Right renal cortex interstitium (tissue), 3 donors: ENCODE measurements at places on chromosomes 7 and 10. TPM values are rescaled to one million over a fixed set of nuclear protein-coding genes. Genes with fewer than 3 reads are reported as not detected.

GRCh38 chr7:105600720-105601550, 19.6 kb upstream of the EFCAB10 start:
- DNase-seq = no peak

DNA sequence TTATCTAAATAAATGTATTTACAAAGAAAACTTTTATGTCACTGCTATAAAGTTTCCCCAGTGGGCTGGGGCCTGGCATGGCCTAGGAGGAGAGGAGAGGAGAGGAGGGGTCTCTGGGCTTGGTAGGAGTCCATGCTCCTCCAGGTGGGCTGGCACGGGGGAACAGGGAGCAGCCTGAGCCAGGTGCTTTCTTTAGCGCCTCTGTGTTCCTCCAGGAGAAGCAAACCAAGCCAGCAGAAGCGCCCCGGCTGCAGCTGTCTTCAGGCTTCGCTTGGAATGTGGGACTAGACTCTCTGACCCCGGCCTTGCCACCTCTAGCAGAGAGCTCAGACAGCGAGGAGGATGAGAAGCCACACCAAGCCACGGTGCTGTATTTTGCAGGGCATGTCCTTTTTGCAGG, 10.6 kb downstream of the CALHM2 start:
- DNase-seq = no peak

DNA sequence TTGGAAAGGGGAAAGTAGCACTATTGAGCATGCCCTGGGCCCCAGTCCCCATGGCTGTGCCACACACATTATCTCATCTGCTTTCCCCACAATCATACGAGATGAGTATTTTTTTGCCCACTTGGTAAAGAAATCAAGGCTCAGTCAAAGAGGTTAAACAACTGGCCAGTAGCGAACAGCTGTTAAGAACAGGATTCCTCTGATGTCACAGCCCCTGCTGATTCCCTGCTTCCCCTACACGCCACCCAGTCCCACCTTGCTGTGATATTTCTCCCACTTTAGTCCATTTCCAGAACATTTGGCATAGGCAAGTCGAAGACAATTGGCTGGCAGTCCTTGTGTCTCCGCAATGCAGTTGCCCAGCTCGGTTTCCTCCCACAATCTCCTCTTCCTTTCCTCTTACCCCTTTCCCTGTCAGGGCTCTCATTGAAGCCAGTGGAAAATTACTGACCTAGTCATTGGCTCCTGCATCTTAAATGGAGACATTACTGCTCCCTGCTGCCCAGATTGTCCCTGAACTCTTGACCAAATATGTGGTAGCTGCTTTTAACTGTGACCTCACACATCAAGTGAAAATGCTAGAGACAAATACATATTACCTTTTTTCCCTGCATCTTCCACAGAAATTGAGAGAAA, 56.5 kb upstream of the EEPD1 start:
- no peak for DNase-seq

GRCh38 chr7:150851492-150852370, 586 bp upstream of the AOC1 start:
- no peak for DNase-seq

- no peak for DNase-seq
These were observed 15.0 kb upstream of the STN1 start for GRCh38 chr10:103932971-103933370.

GRCh38 chr7:135074096-135074495, 73.8 kb upstream of the TMEM140 start:
- DNase-seq = no peak

- no peak for DNase-seq
These were observed 18.6 kb upstream of the ASCC1 start for GRCh38 chr10:72234560-72235095.

DNA sequence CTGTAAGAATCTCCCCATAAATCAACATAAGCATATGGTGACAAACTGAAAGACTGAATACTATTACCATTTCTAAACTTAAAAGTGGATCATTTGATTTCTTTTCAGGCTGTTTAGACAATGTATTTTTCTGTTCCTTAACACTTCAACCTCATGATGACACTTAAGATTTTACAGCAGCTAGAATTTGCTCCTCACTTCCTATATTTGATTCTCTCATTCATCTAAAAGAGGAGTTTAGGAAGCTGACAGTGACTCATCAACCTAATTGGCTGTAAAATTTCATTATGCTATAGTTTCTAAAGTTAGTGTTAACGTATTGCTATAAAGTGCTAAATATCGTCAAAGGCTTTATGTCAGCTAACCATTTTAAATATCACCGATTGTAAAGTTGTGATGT, 478.7 kb downstream of the GRM8 start:
- DNase-seq = no peak

- DNase-seq = no peak
These were observed 87.3 kb upstream of the KAT6B start for GRCh38 chr10:74738985-74739567.

GRCh38 chr10:86366033-86366901, at the start of gene GRID1:
Gene GRID1 (minus strand): TSS chr10:86366795.
- DNase-seq = no peak

GRCh38 chr7:101975046-101975445, 157.6 kb downstream of the CUX1 start:
- DNase-seq = no peak

DNA sequence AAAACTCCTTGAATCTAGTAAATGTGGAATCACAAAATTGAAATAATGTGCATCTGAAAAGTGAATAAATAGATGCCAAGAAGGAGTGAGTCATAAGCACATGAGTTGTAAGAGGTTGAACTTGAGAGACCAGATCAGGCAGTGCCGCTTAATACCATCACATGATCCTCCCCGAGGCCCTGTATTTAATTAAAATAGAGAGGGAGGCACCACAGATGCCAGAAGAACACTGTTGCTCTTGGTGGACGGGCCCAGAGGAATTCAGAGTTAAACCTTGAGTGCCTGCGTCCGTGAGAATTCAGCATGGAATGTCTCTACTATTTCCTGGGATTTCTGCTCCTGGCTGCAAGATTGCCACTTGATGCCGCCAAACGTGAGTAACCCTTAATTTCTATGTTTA, at the start of gene GPNMB:
Gene GPNMB (plus strand): TSS at position 221 of the 400 bp plus-strand sequence. CDS start 83 bp downstream, at position 304.
- no peak for DNase-seq

GRCh38 chr10:63819753-63820329, 298.6 kb downstream of the REEP3 start:
- DNase-seq = peak; percentile 46

GRCh38 chr10:58780476-58780875, 267.8 kb downstream of the BICC1 start:
- no peak for DNase-seq

- DNase-seq = no peak
These were observed 75.9 kb downstream of the SVOPL start for GRCh38 chr7:138625084-138625848.

- no peak for DNase-seq
These were observed 428.7 kb upstream of the AKR1E2 start for GRCh38 chr10:4397337-4397736.

GRCh38 chr7:155198901-155199845, 98.5 kb upstream of the INSIG1 start:
- no peak for DNase-seq

DNA sequence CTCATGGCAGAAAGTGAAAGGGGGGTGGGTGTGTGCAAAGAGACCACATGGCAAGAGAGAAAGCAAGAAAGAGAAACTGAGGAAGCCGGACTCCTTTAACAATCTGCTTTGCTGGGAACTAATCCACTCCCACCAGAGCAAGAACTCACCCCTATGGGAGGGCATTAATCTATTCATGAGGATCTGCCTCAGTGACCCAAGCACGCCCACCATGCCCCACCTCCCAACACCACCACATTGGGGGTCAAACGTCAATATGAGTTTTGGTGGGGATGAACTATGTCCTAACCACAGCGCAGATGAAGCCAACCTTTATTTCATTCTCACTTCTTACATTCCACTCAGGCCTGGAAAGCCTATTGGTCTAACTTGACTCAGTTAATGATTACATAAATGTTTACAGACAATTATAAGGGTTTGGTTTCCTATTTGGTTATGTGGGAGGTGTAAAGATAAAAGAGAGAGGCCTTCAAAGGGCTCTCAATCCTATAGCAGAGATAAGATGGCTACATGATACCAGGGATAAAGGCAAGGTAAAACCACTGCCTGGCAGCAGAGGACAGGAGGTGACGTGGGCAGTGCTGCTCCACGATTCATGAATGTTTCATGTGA, 601.8 kb downstream of the PARD3 start:
- no peak for DNase-seq

DNA sequence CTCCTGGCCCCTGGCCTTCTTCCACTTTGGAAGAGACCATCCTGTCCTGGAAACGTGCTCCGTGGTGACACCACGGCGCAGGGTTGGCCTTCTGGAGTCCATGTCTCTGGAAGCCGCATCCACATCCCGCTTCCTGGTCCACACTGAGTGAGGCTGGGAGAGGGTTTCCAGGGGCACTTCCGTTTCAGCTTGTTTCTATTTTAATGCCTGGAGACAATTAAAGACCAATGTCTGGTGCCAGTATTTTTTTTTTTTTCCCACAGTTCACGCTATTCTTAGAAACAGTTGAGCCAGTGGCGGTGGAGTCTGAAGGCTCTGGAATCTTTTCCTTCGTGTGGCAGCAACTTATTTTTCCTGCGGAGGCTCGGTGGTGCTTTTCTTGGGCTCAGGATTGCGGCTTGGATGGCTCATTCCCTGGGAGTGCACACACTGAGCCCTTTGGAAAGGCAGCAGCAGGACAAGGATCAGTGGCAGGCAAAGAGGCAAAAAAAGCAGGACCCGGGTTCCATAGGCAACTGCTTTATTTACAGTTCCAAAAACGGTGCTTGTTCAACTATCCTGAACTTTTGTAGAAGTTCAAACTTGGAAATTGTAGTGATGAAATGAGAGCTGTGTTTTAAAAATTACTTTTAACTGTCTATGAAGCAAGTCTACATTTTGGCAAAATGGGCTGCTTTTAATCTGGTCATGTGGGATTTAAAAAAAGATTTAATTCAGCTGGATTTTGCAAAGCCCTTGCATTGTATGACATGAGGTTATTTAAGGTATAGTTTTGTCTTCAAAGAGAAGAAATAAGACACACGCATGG, 202.8 kb downstream of the BAMBI start:
- DNase-seq = no peak

DNA sequence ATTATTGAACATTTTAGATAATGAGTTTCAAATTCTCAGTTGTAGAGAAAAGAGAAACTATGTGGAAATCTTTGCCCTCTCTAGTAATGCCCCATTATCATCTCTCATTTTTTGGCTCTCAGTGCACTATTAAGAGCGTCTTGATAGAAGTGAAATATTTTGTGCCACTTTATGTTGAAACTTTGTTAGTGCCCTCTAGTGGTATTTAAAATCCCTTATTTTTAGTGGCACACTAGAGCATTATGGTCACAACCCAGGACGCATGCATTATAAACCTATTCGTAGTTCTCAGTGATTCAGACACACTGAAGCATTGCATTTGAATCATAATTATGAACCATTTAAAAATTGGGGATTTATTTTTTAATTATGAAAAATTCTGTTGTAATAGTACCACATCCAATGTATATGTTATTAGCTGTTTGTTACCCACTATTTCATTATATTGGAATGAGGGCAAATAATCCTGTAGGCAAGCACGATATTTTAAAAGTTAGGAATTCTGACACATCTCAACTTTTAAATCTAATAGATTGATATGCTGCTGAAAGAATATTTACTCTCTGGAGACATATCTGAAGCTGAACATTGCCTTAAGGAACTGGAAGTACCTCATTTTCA, 21.9 kb downstream of the PDCD4 start:
- no peak for DNase-seq

- no peak for DNase-seq
These were observed 202.1 kb downstream of the USP6NL start for GRCh38 chr10:11409357-11409756.

DNA sequence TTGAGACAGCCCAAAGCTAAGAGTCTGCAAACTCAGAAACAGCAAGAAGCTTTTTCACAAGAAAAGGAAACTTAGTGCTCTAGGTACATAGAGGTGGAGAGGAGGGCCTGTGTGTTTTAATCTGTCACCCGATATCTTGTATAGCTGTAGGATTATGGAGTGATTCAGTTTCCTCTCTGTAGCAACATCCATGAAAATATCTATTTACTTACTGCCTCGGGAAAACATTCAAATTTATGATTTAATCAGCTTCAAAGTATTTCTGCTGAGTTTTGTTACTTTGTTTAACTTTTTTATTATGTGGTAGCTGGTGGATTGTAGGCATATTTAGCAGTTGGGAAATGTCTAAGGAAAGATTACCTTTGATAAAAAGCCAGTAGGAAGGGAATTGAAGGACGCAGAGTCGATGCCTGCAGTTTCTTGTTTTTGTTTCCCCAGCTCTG, 292.0 kb downstream of the CCDC3 start:
- no peak for DNase-seq

GRCh38 chr10:30116041-30116491, 56.7 kb upstream of the JCAD start:
- DNase-seq = peak; percentile 29

DNA sequence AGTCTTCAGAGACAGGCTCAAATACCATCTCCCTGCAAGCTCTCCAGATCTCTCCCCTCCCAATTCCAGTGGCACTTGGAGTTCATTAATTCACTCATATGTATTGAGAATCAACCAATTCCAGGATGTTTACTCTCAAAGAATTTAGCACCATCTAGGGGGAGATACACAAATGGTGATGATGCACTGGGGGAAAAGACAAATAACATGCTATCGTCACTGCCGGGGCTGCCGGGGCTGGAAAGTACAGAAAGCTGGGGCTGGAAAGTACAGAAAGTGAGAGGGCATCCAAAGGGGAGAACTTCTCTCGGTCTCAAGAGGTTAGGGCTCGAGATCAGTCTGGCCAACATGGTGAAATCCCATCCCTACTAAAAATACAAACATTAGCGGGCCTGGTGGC, 118.7 kb downstream of the MKX start:
- DNase-seq = no peak

DNA sequence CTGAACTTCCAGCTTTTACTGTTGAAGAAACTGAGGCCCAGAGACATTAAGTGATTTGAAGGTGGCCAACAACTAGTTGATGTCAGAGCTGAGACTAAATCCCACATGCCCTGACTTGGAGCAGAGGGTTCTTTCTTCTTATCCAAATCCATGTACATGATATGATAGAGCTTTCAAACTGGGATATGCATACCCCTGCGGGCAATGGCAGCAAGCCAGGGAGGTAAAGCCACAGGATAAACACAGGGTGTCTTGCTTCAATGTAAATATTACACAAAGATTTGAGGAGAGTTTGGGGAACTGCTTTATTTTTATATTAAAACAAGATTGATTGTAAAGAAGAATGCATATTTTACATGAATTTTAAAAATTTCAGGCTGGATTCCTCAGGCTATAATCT, 2.3 kb upstream of the LRRC72 start:
- DNase-seq = no peak

SHTN1 gene
- polyA plus RNA-seq = 26.4 TPM

CCDC136 gene
- 10.3 TPM for polyA plus RNA-seq

STRA8 gene
- polyA plus RNA-seq = not detected

CHST3 gene
- polyA plus RNA-seq = 17.1 TPM

SEMA3D gene
- polyA plus RNA-seq = 43.1 TPM

ADAM8 gene
- polyA plus RNA-seq = 1.3 TPM
